ENCODE measurements at places on chromosomes 7 and 10.

DNA sequence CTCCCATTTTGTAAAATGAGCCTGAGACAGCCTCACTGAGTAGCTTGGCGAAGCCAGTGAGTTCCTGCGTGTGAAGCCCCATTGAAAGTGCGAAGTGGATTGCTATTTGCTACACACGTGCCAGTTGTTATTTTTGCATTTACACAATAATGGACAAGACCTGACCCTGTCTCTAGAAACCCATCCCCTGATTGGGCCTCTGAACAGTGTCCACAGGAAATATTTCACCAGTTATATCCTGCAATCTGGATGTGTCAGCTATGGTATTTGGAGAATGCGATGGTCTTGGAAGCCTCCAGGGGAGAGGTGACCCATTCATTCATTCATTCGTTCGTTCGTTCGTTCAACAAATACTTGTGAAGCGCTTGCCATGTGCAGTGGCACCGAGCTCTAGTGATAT is 37.1 kb downstream of the COL13A1 start:
- no peak for DNase-seq

GRCh38 chr7:55436457-55436856 is 71.3 kb downstream of the LANCL2 start:
- no peak for DNase-seq

DNA sequence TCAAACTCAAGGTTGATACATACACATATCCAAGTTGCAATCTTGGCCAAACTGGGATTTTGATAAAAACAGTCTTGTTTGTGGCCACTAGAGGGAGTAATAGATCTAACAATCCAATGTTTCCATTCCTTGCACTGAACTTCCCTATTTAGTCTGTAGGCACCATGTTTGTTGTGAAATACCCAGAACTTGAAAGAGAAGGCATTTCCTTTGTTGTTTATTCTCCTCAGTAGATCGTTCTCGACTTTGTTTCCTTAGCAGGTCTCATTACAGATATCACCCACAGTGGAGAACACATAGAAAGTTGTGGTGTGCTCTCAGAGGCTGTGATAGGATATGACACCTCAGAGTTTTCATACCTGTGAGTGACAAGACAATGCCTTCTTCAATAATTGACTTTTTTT is 70.3 kb upstream of the MXI1 start:
- no peak for DNase-seq

- DNase-seq: no peak
Measured at GRCh38 chr10:78688901-78689583, 379.7 kb upstream of the ZMIZ1 start.

- no peak for DNase-seq
Measured at GRCh38 chr7:26185844-26186180, 14.7 kb downstream of the HNRNPA2B1 start.

DNA sequence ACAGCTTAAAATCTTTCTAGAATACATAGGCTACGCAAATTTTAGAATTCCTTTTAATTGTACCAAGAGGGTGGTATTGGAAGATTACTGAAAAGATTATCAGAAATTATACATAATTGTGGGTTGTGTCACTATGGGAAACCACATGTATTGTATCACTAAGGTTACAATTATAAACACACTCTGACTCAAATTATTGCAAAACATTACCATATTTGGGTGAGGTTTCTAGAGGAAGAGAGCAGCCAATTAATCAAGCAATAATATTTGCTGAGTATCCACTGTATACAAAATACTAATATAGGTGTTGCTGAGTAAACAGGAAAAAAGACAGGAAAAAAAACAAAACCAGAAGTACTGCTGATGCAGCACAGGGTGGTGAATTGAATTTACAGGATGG is 3.1 kb upstream of the CAPZA2 start:
- DNase-seq: no peak

- DNase-seq: no peak
Measured at GRCh38 chr10:90342480-90342879, 515.4 kb downstream of the HTR7 start.

DNA sequence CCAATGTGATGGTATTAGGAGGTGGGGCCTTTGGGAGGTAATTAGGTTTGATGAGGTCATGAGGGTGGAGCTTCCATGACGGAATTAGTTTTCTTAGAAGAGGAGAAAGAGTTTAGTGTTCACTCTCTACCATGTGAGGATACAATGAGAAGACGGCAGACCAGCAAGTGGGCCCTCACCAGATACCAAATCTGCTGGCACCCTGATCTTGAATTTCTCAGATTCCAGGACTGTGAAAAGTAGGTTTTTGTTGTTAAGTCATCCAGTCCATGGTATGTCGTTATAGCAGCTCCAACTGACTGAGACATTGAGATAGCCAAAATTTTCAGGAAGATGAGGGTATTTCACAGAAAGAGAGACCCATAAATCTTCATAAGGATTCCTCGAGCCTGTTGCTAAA is 3.6 kb upstream of the TMEM196 start:
- DNase-seq: no peak

GRCh38 chr10:96576277-96576980 is 10.4 kb downstream of the TM9SF3 start:
- DNase-seq: no peak

DNA sequence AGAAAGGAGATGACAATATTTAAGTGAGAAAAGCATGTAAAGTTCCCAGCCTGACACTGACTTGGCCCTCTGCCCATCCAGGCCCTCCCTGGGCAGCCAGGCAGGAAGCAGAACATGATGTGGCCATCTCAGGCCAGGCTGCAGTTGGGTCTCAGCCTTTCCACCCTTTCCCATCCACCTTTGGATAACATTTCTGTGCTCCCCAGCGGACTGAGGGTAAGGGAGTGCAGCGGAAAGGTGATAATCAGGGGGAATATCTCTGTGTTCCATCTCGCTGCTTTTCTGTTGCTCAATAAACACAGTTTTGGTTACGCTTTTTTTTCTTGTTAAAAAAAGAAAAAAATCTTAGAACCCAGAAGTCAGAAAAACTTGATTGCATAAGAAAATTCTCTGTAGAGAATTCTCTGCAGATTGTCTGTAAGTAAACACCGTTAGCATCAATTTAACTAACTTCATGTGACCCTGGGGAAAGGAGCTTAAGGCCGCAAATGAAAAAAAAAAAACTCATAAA is 37.2 kb upstream of the TARP start:
- DNase-seq: no peak

- no peak for DNase-seq
Measured at GRCh38 chr7:38978491-38978890, 782 bp downstream of the POU6F2 start.

- DNase-seq: no peak
Measured at GRCh38 chr7:125559921-125560320, 630.3 kb upstream of the POT1 start.

- peak; percentile 83 for DNase-seq
Measured at GRCh38 chr7:50209461-50210135, 94.9 kb upstream of the IKZF1 start.

GRCh38 chr10:72206511-72207229 is 9.1 kb upstream of the ANAPC16 start:
- DNase-seq: no peak

DNA sequence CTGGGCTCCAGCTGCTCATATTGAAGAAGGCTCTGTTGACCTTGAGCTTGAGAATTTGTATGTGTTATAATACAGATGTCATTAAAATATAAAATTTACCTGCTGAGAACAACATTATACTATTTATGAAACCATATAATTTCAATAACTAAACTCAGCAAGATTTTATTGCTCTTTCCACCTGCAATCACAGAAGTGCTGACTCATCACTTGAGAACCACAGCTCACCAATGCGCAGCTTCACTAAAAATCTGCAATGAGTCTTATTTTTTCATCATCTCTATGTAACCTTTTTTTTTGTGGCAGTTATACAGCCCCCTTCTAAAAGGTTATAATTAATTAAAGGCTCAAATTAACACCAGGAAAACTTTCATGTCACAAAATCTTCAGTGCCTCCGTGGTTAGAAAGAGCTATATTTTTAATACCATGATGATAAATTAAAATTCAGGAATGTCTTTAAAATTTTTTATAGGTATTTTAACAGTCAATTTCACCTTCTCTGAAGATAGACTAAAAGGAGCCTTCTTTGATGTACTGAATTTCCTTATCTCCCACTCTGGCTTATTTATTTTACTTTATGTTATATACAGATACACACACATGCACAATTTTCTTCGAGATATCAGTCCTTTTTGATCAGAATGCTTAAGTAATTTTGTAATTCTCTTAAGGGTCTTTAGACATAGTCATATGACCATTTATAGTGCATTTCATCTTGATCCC is 102.7 kb downstream of the EVX1 start:
- no peak for DNase-seq

DNA sequence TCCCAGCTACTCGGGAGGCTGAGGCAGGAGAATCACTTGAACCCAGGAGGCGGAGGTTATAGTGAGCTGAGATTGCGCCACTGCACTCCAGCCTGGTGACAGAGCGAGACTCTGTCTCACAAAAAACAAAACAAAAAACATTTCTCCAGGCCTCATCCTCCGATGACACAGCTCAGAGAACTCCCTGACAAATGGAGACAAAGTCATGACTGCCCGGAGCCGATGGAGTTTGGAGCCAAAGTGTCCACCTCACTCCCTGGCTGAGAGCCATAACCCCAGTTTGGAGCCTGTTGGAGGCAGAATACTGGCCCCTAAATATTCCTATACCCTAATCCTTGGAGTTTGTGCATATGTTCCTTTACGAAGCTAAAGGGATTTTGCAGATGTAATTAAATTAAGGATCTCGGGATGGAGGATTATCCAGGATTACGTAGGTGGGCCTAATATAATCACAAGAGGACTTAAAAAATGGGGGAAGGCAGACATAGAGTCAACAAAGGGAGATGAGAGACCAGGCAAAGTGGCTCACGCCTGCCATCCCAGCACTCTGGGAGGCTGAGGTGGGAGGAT is 22.7 kb downstream of the SSC4D start:
- no peak for DNase-seq

- peak; percentile 14 for DNase-seq
Measured at GRCh38 chr10:21746118-21746517, 212.1 kb downstream of the MLLT10 start.

DNA sequence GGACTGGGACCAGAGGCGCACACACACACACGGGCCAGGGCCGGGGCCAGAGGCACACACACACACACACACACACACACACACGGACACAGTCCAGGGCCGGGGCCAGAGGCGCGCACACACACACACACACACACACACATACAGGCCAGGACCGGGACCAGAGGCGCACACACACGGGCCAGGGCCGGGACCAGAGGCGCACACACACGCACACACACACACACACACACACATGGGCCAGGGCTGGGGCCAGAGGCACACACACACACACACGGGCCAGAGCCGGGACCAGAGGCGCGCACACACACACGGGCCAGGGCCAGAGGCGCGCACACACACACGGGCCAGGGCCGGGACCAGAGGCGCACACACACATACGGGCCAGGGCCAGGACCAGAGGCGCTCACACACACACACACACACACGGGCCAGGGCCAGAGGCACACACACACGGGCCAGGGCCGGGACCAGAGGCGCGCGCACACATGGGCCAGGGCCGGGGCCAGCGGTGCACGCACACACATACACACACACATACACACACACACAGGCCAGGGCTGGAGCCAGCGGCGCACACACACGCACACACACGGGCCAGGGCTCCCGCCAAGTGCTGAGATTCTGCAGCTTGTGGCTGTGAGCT is 268.8 kb downstream of the ELFN1 start:
- DNase-seq: peak; percentile 26

GRCh38 chr10:27815261-27815660 is 69.6 kb upstream of the MKX start:
- DNase-seq: no peak

GRCh38 chr10:110175406-110175805 is 32.0 kb upstream of the MXI1 start:
- no peak for DNase-seq

DNA sequence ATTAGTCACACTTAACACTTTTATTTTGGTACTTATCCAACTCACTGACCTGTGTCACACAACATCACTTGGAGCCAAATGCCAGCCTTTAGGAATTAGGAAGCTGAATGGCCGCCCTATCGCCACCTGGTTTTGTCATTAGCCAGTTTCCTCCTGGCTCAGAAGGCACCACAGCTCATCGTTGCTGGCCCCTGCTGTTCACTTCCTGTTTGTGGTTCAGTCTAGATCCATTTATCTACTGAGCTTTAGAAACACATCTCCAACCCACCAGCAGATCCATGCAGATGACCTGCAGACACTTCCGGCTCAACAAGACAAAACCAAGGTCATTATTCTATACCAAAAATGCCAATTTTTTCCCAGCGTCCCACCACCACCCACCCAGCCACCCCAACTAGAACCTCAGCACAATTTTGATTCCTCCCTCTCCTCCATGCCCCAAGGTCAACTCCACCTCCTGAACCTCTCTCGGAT is 193.5 kb upstream of the NEBL start:
- no peak for DNase-seq

- no peak for DNase-seq
Measured at GRCh38 chr10:62759599-62760175, 44.8 kb upstream of the ADO start.

DNA sequence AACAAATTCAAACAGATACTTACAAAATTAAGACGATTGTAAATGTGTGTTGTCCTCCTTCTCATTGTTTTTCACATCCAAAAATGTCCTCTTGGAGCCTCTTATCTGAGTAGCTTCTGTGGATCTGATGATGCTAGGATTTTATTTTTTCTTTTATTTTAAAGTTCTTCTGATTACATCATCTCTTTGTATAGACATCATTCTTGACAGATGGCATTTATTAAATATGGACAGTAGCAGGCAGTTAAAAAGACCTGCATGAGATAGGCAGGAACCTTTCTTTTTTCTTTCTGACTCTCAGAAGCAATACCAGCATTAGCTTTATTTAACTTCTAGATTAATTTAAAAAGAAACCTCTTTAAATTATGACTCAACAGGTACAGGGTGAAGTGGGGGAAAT is at the start of gene RPA3:
RPA3 (minus strand) TSS at position 116 of the 400 bp plus-strand sequence. CDS start 78,189 bp downstream, outside the sequence.
- no peak for DNase-seq

GRCh38 chr10:48450233-48450740 is 143.8 kb downstream of the MAPK8 start:
- DNase-seq: no peak

GRCh38 chr7:106071999-106072714 is 40.0 kb downstream of the SYPL1 start:
- no peak for DNase-seq

DNA sequence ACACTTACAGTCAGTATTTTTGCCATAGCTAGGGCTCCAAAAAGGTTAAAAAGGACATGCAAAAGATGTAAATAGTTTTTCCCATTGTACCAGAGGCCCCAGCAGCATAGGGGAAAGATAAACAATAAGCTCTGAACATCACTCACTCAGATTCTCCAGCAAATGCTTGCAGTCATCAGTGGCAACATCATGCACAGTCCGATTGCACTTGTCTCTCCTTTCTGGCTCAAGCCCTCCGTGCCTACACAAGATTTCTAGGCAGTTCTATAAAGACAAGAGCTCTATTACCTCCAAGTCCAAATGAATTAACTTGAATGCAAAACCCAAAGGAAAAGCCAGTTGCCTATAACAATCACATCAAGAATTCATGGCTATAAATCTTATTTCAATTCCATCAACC is 106.3 kb downstream of the CTTNBP2 start:
- no peak for DNase-seq

All from activated naive CD4-positive, alpha-beta T cell treated with anti-CD3 and anti-CD28 coated beads for 36 hours (primary cell).